CD14-positive monocyte (primary cell): ENCODE measurements at places on chromosomes 11 and 22.

DNA sequence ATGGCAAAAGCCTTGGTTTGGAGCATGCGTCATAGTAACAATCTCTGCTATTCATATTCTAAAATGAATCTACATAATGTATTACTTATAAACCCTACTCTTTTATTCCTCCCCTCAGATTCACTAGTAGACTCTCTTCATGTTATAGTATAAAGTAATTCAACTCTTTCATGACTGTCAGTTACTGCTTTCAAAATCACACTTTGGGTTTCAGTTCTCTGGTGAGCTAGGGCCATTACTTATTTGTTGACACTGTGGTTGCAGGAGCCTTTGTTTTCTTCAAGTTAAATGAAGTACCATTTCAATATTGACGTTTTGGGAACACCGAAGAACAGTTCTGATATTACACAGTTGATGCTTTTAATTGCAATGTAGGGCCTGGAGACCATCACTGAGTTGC is 378.4 kb downstream of the DDX10 start:
- no peak for DNase-seq

GRCh38 chr11:71131861-71132260 is 120.5 kb downstream of the SHANK2 start:
- DNase-seq = no peak

- peak; percentile 23 for DNase-seq
These were observed 2.5 kb downstream of the PKP3 start for GRCh38 chr11:396511-396947.

- DNase-seq = no peak
These were observed 118.0 kb downstream of the RASSF10 start for GRCh38 chr11:13127161-13127560.

DNA sequence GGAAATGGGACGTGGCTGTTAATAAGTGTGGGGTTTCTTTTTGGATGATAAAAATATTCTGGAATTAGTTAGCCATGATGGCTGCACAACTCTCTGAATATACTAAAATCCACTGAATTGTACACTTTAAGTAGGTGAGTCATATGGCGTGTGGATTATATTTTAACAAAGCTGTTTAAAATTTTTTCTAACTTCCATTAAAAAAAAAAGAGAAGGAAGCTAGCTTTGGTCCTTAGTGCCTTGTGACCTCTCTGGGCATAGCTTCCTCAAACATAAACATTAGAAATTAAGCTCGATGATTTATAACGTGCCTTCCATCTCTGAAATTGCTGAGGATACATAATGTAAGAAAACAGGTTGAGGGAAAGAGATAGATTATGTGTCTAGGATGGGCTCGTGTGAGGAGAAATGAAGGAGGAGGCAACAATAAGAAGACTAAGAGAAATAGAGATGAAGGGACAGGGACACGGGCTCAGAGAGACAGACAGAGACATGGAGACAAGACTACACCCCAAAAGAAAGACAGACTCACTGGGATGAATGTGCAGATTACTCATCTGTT is 20.0 kb downstream of the IRAG1 start:
- DNase-seq = peak; percentile 64

- no peak for DNase-seq
These were observed 126.7 kb downstream of the HIPK3 start for GRCh38 chr11:33383920-33384209.

DNA sequence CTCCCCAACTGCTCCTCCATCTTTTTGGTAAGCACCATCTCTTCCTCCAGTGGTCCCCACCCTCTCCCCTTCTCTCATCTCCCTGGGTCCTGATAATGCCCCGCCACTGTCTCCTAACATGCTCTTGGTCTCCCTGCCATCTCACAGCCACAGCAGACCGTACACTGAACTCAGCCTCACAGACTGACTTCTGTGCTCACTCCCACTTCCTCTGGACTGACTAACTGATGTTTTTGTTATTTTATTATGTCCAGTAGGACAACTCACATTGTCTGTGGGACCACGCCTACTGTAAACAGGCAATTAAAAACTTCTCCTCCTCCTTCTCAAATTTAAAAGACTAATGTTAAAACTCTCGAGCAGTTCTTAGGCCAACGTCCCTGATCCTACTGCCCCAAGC is 2.6 kb upstream of the GNAZ start:
- DNase-seq = no peak

DNA sequence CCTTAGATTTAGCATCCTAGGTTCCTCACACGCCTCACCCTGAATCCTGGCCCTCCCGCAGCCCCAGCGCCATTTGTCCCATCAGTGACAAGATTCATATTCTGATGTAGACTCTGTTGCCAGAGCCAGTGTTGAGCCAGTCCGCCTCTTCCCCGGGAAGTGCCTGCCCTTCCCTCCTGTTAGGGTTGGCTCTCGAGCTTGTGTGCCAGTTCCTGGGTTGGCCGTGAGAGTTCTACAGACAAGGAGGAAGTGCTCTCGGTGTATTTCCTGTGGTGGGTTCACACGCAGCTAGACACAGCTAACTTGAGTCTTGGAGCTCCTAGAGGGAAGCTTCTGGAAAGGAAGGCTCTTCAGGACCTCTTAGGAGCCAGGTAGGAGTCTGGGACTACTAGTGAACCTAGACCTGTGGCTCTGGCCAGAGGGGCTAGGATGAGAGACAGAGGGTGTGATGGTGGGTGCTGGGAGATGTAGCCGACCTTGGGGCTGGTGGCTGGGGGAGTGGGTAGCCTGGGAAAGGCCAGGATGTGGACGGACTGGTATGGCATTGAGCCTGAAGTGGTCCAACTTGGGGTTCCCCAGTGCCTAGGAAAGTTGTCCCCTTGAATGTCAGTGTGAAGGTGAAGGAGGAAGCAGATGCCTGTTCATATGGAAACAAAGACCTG is at the start of gene IL18BP:
IL18BP (plus strand) TSS at position 261 of the 662 bp plus-strand sequence. CDS start 1,076 bp downstream, outside the sequence.
- peak; percentile 96 for DNase-seq

GRCh38 chr22:41471568-41471967 is 2.7 kb downstream of the ACO2 start:
- no peak for DNase-seq

- no peak for DNase-seq
These were observed 3.6 kb downstream of the BCL9L start for GRCh38 chr11:118921929-118922744.

GRCh38 chr11:108117746-108118371 is 3.5 kb upstream of the ACAT1 start:
- DNase-seq = peak; percentile 13

DNA sequence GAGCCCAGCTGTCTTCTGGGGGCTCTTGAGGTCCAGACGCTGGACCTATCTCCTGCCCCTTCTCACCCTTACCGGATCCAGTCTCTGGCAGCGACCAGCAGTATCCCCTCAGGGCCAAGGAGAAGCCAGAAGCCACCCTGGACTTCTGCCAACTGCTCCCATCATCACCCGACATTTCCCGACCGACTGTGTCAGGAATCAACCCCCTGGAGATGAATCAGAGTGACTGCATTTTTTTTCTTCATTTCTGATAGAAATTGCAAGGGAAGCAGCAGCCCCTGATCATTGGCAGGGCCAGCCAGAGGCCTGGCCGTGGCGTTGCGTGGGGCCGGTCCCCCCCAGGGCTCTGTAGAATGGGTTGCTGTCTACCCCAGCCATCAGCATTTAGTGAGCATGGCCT is 5.2 kb upstream of the LIF start:
- no peak for DNase-seq

DNA sequence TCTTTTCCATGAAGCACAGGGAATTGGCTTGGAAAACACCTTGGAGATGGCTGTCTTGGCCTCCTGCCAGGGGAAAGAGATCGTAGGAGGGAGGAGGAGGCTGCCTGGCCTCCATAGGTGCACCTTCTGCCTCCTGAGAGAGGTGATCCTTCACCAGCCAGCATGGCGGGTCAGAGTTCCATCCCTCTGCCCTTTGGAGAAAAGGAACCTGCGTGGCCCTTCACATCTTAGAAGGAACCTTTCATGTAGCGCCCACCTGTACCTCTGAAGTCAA is 58.2 kb upstream of the DRD2 start:
- DNase-seq = no peak

DNA sequence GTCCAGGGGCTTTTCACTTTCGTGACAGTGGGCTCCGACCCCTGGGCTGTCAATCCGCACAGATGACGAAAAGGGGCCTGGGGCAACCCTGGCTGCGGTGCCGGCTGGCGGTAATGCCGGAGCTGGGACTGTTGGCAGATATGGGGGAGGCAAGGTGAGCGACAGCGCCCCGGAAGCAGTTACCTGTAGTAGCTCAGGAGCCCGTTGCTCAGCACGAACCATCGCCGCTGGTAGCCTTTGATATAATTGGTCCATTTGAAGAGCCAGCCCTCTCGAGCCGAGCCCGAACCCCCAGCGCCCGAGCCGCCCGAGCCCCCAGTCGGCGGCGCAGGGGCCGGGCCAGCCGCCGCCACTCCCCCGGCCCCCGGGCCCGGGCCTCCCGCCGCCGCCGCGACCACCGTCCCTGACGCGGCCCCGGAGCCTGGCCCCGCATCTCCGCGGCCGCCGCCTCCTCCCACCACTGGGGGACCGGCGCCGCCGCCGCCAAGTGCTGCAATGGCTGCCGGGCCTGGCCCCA is 396 bp downstream of the OSBP start:
- DNase-seq = peak; percentile 46

- DNase-seq = peak; percentile 78
These were observed 1.2 kb downstream of the DDX17 start for GRCh38 chr22:38504731-38505540.

- DNase-seq = no peak
These were observed 7.8 kb upstream of the TMEM216 start for GRCh38 chr11:61384271-61385242.

DNA sequence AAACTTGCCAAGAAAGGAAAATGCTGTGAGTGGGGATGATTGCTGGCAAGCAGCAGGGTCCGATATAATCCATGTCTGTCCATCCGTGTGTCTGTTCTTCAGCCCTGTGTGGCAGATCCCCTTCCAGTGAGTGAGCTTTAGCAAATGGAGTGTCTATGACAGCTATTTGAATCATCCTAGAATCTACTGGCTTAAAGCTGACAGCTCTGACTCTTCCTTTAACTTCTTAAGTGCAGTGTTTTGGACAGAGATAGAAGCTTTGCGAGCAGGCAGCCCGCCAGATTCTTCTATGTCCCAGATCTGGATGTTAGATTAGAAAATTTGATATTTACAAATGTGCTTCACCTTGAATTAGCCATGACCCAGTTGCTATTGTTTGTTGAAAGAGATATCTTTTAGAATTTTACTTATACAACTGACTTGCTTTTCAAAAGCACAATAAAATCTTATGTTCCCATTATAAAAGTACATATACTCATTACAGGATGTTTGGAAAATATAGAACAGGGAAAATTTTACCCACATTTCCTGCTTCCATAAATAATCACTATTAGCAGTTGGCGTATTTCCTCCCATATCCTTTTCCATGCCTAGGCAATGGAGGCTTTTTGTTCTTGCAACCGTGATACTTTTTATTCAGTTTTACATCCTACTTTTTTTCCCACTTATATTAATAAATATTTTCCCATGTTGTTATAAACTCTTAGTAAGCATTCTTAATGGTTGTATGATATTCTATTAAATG is 124.5 kb downstream of the COMMD9 start:
- no peak for DNase-seq

- DNase-seq = no peak
These were observed 49.5 kb downstream of the LMO2 start for GRCh38 chr11:33842236-33842915.

DNA sequence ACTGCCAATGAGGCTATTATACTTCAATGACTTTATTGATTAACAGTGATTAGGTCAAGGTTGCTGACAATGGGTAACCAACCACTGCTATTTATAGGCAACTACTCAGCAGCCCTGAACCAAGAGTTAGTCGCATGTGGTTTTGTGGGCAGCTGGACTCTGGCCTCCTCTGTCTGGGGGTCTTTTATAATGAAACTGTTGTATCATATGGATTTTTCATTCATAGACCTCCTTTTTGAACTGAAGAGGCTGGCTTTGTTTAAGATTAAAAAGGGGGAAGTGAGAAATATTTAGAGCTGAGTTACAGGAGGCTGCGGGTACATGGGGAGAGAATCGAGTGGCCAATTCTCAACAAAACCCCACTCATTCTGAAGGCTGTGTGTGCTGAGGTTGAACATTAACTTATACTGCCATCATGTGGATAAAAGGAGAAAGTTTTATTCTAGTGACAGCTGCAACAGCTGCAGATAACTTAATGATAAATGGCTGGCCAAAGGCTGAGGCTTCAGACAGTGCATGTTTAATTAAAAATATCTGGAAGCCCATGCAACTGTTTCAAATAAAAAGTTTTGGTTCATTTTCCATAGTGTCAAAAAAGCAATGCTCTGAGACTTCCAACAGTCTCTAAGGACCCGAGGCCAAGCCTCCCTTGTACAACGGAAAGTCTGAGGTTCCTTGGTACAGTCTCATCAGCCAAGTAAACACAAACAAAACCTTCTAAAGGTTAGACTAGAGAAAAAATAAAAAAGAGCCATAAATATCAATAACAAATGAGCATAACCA is 682.6 kb downstream of the KCNA4 start:
- no peak for DNase-seq

DNA sequence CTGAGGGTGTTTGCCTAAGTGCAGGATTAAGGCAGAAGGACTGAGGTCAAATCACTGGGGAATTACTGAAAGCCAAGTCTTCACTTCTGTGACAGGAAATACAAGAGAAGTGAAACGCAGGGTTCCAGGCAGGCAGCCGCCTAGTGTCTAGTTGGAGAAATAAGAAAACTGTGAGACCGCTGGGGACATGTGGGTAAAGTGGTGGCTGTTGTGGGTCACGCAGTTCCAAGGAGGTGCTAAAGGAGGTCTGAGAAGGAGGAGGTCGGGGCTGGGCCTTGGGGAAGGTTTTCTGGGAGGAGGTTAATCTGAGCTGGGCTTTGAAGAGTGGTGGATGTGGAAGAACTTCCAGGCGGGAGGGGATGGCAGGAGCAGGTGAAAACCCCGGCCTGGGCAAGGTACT is 11.2 kb downstream of the MCM5 start:
- DNase-seq = peak; percentile 58

DNA sequence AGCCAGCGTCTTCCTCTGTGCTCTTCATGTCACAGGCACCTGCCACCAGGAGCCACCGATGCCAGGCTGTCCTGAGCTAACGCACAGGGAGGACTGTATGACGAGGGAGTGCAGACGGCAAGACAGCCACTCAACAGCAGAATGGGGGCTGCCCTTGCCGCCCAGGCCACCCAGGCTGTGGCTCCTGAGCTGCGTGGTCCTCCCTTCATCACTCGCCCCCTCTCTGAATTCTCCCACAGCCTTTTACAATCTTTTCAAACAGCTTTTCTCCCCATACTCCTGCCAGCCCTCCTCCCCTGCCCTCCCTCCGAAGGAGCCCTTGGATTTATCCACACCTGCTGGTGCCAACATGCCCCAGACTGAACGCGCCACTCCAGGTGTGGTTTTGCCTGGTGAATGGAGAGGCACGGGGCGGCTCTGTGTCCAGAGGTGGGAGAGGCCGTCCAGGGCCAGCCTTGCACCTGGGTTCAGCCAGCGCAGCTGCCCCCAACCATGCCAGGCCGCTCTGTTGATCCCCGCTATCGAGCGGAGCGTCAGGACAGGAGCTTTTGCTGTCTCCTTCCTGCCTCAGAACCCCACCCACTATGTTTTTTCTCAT is 22.0 kb downstream of the OVOL1 start:
- DNase-seq = no peak

- DNase-seq = no peak
These were observed at the start of gene MISFA for GRCh38 chr11:18599739-18600230. Gene MISFA, plus strand, starts transcription at chr11:18599789. Its CDS starts 140 bp downstream, at chr11:18599929.
